ENCODE measurements at places on chromosomes 1 and 21.

GRCh38 chr1:243642936-243643335 is 207.1 kb downstream of the AKT3 start:
- no peak for DNase-seq

DNA sequence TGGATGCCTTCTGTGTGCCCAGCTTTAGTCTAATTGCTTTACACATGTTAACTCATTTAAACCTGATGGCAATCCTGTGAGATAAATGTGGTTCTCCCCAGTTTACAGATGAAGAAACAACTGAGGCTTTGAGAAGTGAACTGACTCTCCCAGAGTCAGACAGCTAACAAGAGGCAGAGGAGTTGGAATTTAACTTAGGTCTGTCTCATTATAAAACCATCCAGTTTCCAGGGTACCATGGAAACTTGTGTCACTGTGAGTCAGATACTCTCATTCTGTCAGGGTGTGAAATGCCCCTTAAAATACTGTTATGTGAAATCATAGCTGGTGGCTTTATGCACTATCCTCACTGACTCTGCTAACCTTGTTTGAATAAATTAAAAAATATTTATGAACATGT is 206.6 kb downstream of the PBX1 start:
- no peak for DNase-seq

DNA sequence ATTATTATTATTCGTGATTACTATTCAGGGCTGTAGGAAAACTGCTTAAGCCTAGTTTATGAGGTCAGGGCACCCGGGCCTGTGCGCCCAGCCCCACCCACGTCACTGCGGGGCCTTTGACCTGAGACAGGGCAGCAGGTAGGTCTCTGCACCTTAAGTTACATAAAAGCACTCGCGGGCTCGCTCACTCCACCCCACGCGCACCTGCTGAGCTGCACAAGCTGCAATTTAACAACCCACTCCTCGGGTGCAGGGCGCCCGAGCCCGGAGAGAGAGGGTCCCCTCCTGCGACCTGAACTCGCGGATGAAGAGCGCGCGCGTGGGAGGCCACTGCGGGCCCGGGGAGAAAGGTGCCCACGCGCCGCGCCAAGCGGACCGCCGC is 477 bp downstream of the ICMT start:
- DNase-seq, result no peak

DNA sequence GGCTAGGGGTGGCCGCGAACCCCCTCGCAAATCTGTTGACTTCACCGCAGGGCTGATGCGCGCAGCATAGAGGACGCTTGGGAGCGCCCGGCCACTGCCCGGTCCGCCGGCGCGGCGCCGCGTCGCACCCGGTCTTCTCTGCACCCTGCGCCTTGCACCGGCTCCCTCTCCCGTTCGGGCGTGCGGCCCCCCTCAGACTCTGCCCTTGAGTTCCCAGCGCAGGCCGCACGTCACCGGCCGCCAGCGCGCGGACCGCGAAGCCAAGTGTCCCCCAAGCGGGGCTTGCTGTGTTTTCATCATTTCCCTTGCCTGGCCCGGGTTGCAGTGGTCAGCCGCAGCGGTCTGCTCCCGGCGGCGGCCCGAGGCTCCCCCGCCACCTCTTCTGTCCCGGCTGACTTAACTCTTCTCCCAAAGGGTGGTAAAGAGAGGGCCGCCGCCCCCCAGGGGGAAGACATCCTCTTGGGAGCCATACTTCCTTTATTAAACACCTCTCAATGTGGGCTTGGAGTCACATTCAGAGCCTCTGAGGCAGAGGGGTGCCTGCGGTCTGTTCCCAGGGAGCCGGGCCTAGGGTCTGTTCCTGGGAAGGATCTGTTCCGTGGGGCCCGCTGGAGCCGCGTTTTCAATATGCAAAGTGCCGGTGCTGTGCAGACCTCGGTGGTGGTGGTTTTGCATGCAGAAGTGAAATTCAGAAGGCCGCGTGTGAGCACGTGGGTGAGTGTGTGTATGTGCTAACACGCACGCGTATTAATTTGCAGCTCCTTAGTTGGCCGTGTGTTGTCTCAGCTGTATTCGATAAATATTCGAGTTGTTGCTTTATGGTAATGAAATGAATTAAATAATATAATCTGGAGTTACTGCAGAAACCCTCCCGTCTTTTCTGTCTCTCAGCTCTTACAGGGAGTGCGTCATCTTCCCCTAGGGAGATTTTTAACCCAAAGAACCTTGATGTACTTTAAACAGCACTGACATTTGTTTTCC is 17.6 kb downstream of the PBX1 start:
- no peak for DNase-seq

DNA sequence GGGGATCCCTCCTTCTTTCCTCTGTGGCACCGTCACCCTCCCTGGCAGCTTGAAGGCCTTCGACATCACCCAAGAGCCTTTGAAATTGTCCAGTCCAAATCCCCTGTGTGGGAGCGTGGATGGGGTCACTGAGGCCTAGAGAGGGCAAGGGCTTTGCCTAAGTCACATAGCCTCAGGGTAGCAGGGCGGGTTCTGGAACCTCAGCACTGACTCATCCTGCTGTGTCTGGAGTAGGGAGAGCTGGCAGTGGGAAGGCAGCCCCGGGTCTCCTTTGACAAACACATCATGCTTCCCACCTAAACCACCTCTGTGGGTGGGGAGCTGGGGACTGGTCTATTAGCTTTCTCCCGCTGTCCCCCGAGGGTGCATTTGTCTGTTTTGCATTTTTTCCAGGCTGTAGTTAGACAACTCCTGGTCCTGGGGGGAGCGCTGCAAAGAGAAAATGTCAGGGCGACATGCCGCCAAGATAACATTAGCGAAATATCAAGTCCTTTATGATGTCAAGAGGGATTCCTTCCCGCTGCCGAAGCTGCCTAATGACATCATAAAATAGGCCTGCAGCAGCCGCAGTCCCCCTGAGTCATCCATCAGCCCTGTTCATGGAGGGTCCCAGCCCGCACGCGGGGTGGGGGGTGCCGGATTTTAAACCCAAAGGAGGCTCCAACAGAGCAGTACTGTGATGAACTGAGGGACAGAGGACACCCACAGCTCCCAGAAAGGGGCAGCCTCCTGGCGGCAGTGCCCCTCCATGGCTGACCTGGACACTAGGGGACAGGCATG is 77.0 kb upstream of the POU3F1 start:
- DNase-seq, result no peak

- DNase-seq, result no peak
Measured at GRCh38 chr1:23222331-23222730, 5.0 kb upstream of the HTR1D start.

GRCh38 chr1:247639381-247639981 is 34.1 kb downstream of the OR2G3 start:
- DNase-seq, result no peak

- no peak for DNase-seq
Measured at GRCh38 chr1:159803956-159804689, 2.0 kb downstream of the FCRL6 start.

GRCh38 chr1:1177452-1178206 is 3.9 kb downstream of the TTLL10 start:
- DNase-seq, result no peak

DNA sequence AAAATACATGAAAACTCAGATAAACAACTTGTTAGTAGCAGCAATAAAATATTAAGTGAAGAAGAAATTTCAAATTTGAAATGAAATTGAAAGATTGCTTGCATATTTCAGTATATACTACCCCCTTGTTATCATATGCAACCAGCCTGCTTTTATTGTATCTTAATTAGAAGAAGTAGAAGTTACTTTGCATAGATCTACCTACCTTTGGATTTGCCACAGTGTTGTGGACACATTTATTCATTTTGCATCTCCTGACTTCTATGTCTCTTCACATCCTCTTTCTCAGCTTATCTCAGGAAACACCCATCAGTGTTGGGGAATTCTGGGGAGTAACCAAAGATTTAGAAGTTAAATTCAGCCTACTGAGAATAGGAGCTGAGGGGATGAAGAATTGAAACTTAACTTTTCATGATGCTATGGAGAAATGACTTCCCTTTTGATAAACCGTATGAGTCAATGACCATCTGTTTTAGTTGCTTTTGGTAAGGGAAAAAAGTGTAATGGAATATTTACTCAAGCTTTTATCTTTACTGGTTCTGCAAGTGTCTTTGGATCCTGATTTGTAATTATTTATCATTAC is 96.9 kb downstream of the RGL1 start:
- DNase-seq, result no peak

- DNase-seq, result no peak
Measured at GRCh38 chr1:220746851-220747250, 1.3 kb upstream of the MTARC2 start.

GRCh38 chr1:8043621-8044020 is 17.5 kb upstream of the ERRFI1 start:
- DNase-seq, result no peak

- DNase-seq, result no peak
Measured at GRCh38 chr1:17485281-17485680, 45.8 kb upstream of the RCC2 start.

DNA sequence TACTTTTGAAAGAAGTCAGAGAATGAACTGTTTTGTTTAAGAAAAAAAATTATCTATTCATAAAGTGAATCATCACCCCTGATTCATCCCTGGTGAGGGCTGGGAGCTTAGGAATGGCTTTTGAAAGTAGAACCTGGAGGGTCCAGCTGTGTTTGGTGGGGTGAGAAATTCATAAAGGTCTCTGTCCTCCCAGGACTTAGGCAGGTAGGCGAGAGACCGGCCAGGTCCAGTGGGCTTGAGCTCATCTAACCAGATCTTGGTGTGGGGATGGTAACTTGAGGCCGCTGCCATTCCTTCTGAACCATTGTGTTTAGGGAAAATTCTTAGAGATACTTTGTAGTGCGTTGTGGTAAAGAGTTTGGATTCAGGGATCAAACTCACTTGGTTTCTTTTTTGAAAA is 156.8 kb upstream of the TNR start:
- DNase-seq, result no peak

- DNase-seq, result no peak
Measured at GRCh38 chr1:52028328-52028727, 5.3 kb downstream of the KTI12 start.

GRCh38 chr1:21622466-21623315 is 46.5 kb downstream of the RAP1GAP start:
- DNase-seq, result no peak

GRCh38 chr1:15727424-15727823 is 8.6 kb upstream of the SLC25A34 start:
- DNase-seq, result no peak

DNA sequence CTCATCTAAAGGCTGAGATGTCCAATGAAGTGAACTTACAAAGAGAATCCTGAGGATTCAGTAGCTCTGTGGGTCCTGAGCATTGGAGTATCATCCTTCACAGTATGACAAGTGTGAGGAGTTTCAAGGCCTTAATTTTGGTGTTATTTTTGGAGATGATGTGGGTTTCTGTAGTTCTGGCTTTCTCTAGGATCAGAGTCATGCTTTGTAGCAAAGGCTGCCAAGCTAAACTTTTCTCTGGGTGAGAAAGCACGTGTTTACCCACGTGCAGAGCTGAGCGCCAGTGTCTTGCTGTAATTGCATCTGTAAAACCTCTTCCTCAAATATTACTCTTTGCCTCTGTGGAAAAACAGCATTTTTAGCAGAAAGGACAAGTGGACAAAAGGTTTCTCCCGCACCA is 387.8 kb upstream of the LYPLAL1 start:
- no peak for DNase-seq

GRCh38 chr21:39638281-39638680 is 25.5 kb downstream of the B3GALT5 start:
- no peak for DNase-seq

DNA sequence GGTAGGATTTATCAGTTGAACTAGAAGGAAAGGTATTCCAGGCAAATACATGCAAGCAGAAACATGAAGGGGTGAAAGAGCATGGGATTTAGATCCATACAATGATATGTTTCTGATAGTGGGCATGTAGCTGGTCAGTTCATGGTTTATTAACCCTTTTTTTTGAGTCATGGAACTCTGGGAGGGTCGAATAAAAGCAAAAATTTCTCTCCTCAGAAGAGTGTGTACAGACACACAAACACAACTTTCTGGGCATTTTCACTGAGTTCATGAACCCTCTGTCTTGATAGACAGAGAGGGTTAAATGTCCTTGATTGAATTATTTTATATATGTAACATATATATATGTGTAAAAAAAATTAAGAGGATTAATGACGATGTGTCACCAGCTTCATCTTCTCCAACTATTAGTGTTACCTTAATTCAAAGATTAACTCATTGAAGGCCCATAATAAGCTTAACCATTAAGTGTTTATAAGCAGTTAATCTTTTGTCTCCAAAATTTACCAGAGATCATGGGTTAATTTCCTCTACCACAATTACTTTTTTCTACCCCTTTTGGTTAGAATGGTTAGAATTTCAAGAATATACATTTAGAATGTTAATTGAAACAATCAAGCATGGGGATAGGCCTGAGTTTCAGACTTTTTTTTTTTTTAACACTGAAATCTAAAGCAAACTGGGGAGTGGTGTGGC is 4.6 kb downstream of the JUN start:
- no peak for DNase-seq

DNA sequence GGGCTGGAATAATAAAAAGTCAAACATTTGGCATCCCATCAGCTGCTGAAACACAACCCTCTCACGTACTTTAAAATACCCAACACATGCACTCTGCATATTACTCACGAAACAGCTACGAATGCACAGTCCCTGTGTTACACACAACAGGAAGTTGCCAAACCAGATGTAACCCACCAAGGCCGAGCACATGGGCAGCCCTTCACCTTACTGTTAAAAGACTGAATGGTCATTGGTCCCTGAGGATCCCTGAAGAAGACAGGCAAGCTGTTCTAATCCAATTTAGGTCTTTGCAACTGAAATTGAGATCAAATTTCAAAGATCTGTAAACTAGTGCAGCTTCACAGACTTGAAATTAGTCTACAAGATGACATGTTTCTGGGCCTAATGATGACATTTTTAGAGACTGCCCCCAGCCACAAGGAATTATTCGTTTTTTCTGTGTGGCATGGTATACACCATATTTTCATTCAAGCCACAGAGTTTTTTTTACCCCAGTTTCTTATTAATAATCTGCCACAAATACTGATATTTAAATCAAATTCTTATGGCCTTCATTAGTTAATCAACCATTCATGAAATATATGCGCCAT is 25.6 kb upstream of the IER5 start:
- peak; percentile 24 for DNase-seq

DNA sequence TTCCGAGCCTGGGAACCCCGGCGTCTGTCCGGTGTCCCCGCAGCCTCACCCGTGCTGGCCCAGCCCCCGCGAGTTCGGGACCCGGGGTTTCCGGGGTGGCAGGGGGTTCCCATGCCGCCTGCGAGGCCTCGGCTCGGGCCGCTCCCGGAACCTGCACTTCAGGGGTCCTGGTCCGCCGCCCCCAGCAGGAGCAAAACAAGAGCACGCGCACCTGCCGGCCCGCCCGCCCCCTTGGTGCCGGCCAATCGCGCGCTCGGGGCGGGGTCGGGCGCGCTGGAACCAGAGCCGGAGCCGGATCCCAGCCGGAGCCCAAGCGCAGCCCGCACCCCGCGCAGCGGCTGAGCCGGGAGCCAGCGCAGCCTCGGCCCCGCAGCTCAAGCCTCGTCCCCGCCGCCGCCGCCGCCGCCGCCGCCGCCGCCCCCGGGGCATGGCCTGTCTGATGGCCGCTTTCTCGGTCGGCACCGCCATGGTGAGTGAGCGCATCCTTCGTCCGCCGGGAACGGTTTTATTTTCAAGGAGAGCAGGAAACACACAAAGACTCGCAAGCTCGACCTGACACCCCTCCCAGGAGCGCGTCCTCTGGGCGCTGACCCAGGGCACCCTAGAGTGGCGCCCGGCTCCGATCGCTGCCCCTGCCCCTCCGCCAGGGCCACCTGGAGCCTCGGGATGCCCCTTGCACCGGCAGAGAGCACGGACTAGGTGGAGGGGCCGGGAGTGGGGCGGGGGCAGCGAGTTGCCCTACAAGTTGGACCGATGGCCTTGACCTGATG is at the start of gene ABCG1:
ABCG1 (plus strand) TSS at position 305 of the 770 bp plus-strand sequence; CDS start at position 428, 123 bp downstream.
- DNase-seq, result no peak

Data from stimulated activated CD8-positive, alpha-beta memory T cell treated with anti-CD3 and anti-CD28 coated beads, Interleukin-4, amount 100 ng/mL, for 4 hours (primary cell).